Neural progenitor cell (in vitro differentiated cells): ENCODE measurements at places on chromosomes 7 and 10.

GRCh38 chr10:108307925-108308312 lies 1143.4 kb upstream of the SORCS1 start:
- DNase-seq = no peak

GRCh38 chr10:105585753-105586152 lies 944.7 kb downstream of the SORCS3 start:
- DNase-seq = no peak

GRCh38 chr7:137337902-137338301 lies 5.6 kb downstream of the PTN start:
- no peak for DNase-seq

GRCh38 chr10:69104994-69105790 lies 17.3 kb downstream of the SRGN start:
- no peak for DNase-seq

DNA sequence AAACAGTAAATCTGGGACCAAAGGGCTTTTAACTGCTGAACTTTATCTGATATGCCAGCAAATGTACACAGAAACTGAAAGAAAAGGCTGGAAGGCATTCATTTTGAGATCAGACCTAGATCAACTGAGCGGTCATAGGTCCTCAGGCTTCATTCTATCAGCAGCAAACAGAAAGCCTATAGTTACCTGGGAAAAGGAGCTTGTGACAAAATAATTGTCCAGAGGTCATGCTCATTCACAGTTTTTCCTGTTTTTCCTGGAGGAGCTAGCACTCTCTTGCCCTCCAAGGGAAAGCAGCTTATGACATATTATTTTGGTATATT lies 320.2 kb downstream of the AHR start:
- no peak for DNase-seq

- no peak for DNase-seq
These were observed 35.5 kb upstream of the RNF32 start for GRCh38 chr7:156604836-156605695.
